ENCODE measurements at places on chromosomes 3 and 15.

DNA sequence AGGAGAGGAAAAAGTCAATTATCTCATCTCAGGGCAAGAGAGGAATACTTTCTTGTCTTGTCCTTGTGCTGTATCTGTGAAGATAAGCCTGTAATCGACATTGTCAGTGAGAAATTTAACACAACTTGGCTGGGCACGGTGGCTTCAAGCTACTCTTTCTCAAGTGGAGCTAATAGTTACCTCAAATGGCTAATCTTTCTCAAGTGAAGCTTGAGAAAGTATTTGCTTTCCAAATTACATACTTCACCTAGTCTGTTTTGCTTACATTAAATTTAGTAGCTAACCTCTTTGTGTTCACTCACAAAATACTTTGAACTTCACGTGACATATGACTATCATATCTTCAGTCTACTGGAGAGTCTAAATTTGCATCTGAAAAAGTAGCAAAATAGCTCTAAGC is 48.3 kb upstream of the B3GALNT1 start:
- no peak for DNase-seq

DNA sequence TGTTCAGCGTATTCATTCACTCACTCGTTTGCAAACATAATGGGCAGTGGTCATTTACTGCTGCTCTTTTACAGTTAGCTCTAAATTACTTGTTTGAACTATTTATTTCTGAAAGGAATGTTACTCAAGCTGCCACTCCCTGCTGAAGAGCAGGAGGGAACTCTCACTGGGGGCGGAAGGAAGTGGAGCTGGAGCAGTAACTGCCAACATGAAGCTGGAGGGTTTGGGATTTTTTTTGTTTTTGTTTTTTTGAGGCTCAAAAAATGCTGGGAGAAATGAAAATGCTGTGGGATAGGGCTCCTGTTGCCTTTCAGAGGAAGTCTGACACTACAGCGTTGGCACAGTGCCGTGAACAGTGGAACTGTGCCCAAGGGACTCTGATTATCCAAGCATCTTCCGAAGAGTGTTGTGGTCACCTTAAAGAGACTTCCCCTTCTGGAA is 44.1 kb downstream of the SENP2 start:
- peak; percentile 23 for DNase-seq

DNA sequence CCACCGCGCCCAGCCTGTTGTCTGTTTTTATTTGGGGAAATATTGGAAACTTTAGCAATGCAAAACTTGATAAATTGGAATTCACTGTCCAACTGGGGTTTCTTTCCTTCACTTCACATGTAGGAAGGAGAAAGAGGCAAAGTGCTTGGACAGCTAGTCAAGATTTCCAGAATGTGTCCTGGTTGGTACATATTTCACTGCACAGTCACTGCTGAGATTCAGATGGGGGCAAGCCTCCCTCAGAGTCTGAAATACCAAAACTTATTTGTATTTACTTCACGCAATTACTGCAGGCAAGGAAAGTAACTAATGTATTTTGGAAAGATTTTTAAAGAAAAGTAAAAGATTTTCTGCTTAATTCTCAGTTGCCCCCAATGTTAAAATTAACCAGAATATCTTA is 21.0 kb downstream of the LRRC31 start:
- DNase-seq: no peak

- DNase-seq: no peak
Observed at GRCh38 chr15:39130556-39131379, 450.1 kb upstream of the THBS1 start.

GRCh38 chr3:102670986-102671385 is 236.2 kb downstream of the ZPLD1 start:
- no peak for DNase-seq

- no peak for DNase-seq
Observed at GRCh38 chr15:56715220-56715619, 18.1 kb downstream of the ZNF280D start.

DNA sequence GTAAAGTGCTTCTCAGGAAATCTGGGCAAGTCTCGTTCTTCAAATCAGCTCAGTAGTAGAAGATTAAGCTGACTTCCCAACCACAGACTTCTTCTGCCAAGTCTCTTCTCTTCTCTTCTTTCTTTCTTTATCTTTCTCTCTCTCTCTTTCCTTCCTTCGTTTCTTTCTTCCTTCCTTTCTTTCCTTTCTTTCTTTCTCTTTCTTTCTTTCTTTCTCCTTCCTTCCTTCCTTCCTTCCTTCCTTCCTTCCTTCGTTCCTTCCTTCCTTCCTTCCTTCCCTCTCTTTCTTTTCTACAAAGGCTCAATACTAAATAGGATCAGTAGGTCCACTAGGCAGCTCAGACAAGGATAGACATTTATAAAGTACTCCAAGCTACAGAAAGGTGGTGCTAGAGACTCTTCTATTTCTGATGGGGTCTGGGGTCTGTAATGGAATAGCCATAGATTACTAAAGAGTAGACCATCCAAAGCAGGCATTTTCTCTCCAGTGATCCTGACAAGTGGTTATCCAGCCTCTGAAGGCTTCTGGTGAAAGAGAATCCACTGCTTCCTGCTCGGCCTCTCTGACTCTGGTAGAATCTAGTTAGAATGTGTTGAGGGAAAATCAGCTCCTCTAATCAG is 100.8 kb downstream of the TPRG1 start:
- no peak for DNase-seq

GRCh38 chr3:185532901-185533300 is 19.5 kb downstream of the LIPH start:
- DNase-seq: no peak

GRCh38 chr3:188832146-188832545 is 339.6 kb upstream of the TPRG1 start:
- DNase-seq: no peak

- DNase-seq: no peak
Observed at GRCh38 chr3:123562547-123562946, 22.3 kb downstream of the HACD2 start.

DNA sequence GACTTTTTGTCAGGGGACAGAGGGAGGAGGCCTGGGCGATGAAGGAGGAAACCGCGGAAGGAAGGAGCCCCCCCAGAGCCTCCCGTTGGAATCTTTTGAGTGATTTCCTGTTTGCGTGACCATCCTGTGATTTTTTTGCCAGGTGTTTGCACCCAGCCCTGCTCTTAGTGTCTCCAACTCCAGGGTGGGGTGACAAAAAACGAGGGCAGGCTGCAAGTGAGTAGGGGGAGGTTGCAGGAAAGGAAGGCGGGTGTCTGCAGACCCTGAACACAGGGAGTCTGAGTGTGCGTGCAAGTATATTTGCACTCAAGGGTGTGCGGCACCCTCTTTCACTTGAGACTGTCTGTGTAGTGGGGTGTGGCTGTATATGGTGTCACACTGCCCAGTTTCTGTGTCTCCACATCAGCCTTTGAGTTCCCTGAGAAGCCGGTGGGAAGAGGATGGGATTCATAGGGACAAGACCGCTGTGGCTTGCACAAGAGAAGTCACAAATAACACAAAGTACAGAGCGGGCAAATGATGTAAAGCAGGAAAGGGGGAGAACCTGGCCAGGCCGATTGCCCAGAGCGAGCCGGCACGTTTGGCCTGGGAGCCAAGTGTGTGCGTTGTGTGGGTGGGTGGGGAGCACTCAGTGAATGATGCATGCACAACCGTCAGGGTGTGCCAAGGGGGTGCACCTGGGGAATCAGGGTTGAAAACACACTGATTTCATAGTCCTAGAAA is 6.6 kb downstream of the ISLR2 start:
- DNase-seq: no peak

GRCh38 chr3:454986-455385 is 258.4 kb downstream of the CHL1 start:
- no peak for DNase-seq

GRCh38 chr3:98545940-98546339 is 14.2 kb downstream of the GPR15 start:
- no peak for DNase-seq

GRCh38 chr15:51267703-51268083 is 70.7 kb downstream of the CYP19A1 start:
- no peak for DNase-seq

- no peak for DNase-seq
Observed at GRCh38 chr3:112247350-112247749, 46.7 kb downstream of the SLC9C1 start.

DNA sequence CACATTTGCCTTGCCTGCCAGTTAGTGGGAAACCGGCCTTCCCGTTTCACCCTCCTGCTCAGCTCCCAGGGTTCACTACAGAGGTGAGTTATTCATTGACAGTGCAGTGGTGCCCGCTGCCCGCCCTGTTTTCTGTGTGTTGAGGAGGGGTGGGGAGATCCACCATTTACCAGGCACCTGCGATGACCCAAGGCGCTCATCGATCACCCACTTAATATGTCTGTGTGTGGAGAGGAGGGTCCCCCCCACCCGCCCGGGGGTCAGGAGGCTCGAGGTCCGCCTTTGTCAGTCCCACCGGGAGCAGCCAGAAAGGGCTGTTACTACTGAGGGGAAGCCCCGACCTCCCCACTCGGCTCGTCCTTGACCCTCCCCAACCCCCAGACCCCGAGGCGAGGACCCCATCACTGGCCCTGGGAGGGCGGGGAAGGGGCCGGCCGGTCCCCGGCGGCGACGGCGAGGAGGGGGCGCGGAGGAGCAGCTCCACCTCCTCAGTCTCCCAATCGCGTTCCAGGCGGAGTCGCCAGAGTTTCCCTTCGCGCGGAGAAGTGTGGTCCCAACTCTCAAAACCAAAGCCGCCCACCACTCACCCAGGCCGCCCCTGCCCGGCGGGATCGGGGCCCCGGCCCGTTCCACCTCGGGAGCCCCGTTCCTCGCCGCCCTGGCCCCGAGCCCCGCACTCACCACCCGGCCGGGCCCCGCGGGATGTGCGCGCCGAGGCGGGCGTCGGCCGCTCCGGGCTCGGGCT is 1.1 kb downstream of the PLXNB1 start:
- no peak for DNase-seq

GRCh38 chr3:195705081-195705991 is 15.4 kb upstream of the MUC20 start:
- DNase-seq: no peak

DNA sequence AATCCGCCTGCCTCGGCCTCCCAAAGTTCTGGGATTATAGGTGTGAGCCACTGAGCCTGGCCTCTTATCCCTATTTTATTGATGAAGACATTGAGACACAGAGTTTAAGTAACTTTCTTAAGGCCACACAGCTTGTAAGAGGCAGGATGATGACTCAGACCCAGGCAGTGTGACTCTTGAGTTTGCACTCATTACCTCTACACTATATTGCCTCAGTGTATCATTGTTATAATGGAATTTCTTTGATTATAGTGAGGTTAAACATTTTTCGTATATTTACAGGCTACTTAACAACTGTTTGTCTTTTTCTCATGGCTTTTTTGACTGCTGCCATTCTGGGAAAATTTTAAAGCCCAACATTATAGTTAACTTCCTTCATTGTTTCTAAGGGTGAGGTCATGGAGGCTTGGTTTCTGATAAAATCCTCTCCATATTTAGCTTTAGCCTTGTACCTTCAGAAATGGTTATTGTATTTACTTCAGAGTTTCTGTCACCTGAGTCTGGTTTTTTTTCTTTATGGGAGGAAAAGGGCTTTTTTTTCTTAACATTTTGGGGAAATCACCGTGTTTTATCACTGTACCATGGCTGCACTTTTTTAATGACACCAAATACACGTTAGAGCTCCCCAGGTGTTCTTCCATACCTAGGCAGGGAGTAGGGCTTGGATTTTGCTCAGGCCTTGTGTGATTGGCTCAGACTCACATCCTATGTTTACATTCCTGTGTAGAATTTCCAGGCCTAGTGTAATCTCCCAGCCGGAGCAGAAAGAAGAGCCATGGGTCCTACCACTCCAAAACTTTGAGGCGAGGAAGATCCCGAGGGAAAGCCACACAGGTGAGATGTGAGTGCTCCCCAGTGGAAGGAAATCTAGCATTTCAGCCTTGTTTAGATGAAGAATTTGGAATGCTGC is 6.3 kb downstream of the ZNF774 start:
- no peak for DNase-seq

- no peak for DNase-seq
Observed at GRCh38 chr3:168271932-168272331, 176.2 kb upstream of the GOLIM4 start.

- no peak for DNase-seq
Observed at GRCh38 chr3:181384970-181385369, 326.8 kb upstream of the SOX2 start.

GRCh38 chr15:34243226-34243625 is 18.4 kb downstream of the EMC4 start:
- no peak for DNase-seq

Data from glomerular endothelial cell (primary cell).